ENCODE measurements at places on chromosomes 6 and 20.
A peak's percentile ranks its signal among the peaks of the same experiment; 100 is the strongest.

DNA sequence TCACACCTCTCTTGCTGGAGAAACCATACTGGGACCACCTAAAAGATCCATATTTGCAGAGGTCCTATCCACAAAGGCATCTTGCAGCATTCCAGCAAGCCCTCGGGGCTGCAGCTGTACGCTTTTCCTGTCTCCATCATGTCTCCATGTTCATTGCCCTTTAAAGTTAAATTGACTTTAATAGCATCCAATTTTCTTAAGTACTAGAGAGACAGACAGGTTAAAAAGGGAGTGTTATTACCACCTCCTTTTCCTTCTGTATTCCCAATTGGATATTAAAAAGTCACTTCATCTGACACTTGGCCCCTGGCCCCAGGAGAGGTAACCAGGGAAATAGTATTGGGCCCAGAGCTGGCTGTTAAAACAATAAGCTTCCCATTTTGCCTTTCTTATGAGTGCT, 178.6 kb downstream of the UNC5CL start:
- peaks cover 10% of the 10 kb centered on the region for H3K27me3 ChIP-seq
- DNase-seq = no peak
- H3K27ac ChIP-seq = no peak overlapping the region

- H3K4me3 ChIP-seq = no peak overlapping the region
- no peaks in the 10 kb centered on the region for H3K4me1 ChIP-seq
- H3K27ac ChIP-seq = no peak overlapping the region
- no peaks in the 10 kb centered on the region for H3K36me3 ChIP-seq
Measured at GRCh38 chr6:45728674-45729073, 287.0 kb downstream of the CLIC5 start.

DNA sequence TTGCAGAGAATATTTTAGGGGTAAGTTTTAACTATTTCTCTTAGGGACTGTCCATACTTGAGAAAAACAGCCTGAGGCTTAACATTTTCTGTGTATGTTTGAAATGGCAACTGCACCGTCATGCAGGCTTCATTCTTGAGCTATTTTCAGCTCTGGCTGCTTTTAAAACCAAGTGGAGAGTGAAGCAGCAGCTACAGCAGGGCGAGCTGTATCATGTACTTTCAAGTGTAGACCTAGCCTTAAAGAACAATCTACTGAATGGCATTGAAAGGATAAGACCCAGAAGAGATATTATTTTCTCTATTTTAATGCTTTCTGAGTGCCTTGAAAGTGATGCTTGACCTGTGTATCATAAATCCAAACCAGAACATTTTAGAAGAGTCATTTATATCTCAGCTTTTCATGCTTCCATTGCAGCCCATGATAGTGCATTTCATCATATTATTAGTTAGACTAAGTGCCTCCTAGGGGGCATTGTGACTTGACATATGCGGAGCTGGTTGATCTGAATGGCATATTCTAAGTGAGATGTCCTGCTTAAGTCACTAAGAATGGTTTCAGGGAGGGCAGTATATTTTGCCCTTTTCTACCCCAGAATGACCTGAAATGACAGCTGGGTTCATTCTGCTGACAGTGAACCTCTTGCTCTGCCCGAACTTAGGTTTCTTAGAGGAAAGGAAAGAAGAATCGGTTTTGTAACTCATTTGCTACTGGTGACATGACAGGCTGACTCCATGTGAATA, 85.3 kb downstream of the NKAIN2 start:
- no peak for DNase-seq
- H3K4me1 ChIP-seq = no peaks in the 10 kb centered on the region
- no peaks in the 10 kb centered on the region for H3K36me3 ChIP-seq
- no peaks in the 10 kb centered on the region for H3K27me3 ChIP-seq

DNA sequence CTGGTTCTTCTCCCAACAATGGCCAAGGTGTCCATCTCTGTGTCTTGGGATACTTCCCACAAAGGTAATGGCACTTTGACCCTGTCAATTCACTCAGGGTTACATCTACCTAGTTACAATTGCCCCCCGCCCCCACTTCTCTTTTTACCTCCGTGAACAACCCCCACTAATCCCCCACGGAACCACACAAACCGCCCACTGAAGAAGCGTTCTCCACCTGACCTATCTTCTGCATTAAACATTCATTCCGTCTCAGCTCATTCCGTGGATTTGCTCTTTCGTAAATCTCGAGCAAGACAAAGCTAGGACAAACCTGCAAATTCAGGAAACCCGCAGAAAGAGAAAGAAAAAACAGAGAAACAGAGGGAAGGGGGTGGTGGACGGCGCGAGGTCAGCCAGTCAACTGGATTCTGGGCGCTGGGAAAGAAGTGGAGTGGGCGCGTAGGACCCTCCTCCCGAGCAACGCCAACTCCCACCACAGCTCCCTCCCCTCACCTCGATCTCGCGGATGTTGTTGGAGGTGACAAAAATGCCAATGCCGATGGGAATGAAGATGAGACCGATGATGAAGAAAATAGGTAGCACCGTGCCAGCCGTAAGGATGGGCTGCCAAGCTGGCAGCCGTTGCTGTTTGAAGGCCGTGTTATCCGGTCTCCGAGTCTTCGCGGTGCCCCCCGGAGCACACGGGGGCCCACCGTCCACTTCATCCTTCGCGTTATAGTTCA, 523 bp downstream of the TMEM30A start:
- H3K4me3 ChIP-seq = no peak overlapping the region
- no peaks in the 10 kb centered on the region for H3K27me3 ChIP-seq
- no peaks in the 10 kb centered on the region for H3K36me3 ChIP-seq
- peaks cover 22% of the 10 kb centered on the region for H3K4me1 ChIP-seq

GRCh38 chr20:53801609-53802370, 208.2 kb upstream of the ZNF217 start:
- H3K4me1 ChIP-seq = no peaks in the 10 kb centered on the region
- H3K27me3 ChIP-seq = no peaks in the 10 kb centered on the region
- DNase-seq = no peak
- no peak overlapping the region for H3K27ac ChIP-seq

DNA sequence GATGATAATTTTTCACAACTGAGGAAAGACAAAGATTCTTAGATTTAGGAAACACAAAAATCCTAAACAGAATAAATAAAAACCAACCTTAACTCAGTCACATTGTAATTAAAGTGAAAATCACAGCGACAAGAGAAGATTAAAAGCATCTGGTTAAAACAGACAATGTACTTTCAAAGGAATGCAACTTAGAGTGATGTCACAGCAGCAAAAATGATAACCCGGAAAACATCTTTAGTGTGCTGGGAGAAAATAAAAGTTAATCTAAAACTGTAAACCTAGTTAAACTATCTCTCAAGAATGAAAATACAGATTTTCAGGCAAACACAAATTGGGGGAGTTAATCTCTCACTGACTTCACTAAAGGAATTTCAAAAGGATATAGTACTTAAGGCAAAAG, 76.8 kb upstream of the OGFRL1 start:
- DNase-seq = no peak
- peaks cover 5% of the 10 kb centered on the region for H3K27me3 ChIP-seq

DNA sequence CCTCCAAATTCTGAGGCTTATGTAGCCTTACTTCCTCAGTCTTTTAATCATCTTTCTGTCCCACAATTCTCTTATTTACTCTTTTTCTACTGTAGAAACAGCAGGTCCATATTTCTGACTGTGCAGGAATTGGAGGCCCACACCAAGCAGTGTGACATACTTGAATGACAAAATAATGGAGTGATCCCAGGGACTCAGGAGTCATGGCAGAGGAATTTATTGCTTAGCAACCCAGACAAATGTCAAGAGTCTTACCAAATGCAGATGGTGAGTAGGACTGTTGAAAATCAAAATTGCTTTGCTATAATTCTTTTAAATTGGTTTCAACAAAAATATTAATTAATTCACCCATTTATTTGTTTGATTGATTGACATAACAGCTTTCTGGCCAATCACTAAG, 59.9 kb downstream of the HTR1B start:
- H3K27me3 ChIP-seq = no peaks in the 10 kb centered on the region
- no peaks in the 10 kb centered on the region for H3K4me1 ChIP-seq
- no peak overlapping the region for H3K27ac ChIP-seq
- no peaks in the 10 kb centered on the region for H3K36me3 ChIP-seq

GRCh38 chr6:56144538-56145324, 102.6 kb downstream of the COL21A1 start:
- no peak overlapping the region for H3K27ac ChIP-seq
- no peaks in the 10 kb centered on the region for H3K36me3 ChIP-seq
- no peaks in the 10 kb centered on the region for H3K4me1 ChIP-seq
- no peak for DNase-seq
- no peaks in the 10 kb centered on the region for H3K27me3 ChIP-seq

- no peaks in the 10 kb centered on the region for H3K4me1 ChIP-seq
- H3K27ac ChIP-seq = no peak overlapping the region
- H3K4me3 ChIP-seq = no peak overlapping the region
- H3K27me3 ChIP-seq = no peaks in the 10 kb centered on the region
Measured at GRCh38 chr6:152225241-152225934, 411.8 kb downstream of the SYNE1 start.

DNA sequence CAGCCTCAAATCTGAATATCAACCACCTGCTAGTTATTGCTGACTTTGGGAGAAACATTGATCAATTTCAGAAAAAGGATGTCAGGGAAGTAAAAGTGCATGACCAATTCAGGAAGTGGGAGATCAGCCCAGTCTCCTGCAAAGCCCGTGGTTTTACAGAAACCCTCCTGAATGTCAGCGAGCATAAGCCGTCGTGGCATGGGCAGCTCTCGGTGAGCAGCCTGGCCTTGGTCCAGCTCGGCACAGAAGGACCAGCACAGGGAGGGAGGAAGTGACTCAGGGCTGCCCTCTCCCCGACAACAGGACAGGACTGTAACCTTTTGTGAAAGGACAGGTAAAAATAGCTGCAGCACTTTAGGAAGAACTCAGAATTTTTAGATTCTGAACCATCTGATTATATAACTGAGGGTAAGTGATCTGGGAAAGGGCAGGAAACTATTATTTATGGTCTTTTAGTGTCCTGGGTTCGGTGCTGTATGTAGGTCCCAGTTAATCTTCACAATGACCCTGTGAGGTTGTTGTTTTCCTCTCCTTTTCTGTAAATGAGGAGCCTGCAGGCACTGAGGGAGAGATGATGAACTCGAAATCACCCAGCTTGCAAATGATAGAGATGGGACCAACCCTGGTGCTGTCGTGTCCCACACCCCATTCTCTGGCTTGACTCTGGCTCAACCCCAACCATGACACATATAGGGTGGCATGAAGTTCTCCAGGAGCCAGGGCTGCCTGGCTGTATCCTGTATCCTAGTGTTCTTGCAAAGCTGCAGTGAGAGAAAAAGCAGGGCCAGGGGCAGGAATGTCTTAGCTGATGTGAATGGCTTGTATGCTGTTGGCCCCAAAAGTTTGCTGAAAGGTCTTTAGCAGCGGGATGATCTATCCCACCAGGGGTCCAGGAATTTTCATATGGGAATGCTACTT, 37.6 kb downstream of the NRN1 start:
- no peak overlapping the region for H3K4me3 ChIP-seq
- no peak overlapping the region for H3K27ac ChIP-seq
- H3K4me1 ChIP-seq = peaks cover 8% of the 10 kb centered on the region
- peaks cover 32% of the 10 kb centered on the region for H3K27me3 ChIP-seq

DNA sequence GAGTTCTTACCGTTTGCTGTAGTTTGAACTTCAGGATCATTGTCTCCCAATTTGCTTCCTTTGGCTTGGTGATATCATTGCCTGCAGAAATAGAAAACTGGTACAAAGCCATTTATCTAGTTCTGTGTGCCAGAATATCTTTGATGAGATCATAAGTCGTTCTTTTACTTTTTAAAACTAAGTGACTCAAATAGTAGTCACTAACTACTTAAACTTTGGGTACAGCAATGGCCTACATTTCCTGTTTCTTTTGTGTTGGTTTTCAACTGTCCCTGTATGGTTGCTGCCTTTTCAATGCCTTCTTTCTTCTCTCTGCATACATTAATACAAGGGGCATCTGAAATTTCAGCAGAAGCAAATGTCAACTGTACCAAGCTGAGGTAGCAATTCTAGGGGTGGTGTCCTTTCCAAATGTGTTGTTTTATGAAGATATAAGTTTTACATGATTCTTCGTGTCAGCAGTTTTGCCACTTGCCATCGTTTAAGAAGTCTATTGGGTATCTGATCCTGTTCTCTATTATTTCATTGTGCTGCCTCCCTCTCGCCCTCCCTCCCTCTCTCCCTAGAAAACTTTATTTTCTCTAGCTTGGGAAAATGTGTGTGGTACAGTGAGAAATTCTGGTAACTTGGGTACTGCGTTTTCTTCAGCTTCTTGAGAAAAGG, 238.5 kb downstream of the FARS2 start:
- no peak for DNase-seq
- no peaks in the 10 kb centered on the region for H3K36me3 ChIP-seq
- peak overlapping the region; percentile 7 for H3K4me3 ChIP-seq
- H3K27me3 ChIP-seq = no peaks in the 10 kb centered on the region
- H3K27ac ChIP-seq = peak overlapping the region; percentile 84
- peaks cover 21% of the 10 kb centered on the region for H3K4me1 ChIP-seq

DNA sequence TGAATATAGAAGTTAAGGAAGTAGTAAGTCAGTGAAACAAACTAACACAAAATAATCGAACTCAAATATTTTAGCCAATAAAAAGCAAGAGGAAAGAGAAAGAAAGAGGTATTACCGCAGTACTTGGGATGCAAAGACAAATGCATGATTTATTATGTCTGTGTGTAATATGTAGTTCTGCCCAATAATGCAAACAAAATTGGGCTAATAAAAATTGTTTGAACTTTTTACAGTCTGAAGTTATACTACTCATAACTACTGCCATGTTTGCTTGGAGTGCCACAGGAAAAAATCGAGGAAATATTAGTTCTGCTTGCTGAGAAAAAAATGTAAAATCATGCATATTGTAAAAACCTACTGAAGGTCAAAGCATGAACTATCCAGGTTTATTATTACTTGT, 360.3 kb upstream of the KCNQ5 start:
- no peaks in the 10 kb centered on the region for H3K36me3 ChIP-seq
- no peaks in the 10 kb centered on the region for H3K27me3 ChIP-seq
- no peak for DNase-seq
